Chondrocyte (in vitro differentiated cells): ENCODE measurements at places on chromosomes 2 and 18. TPM values are rescaled to one million over a fixed set of nuclear protein-coding genes. Genes with fewer than 3 reads are reported as not detected.

- DNase-seq, result peak; percentile 88
- no peaks in the 10 kb centered on the region for H3K27me3 ChIP-seq
- H3K4me1 ChIP-seq, result peaks cover 23% of the 10 kb centered on the region
- H3K27ac ChIP-seq, result no peak overlapping the region
- peaks cover 13% of the 10 kb centered on the region for H3K36me3 ChIP-seq
These were observed 4.2 kb downstream of the GPBAR1 start for GRCh38 chr2:218264773-218265561.

TRIM54 gene
- total RNA-seq, result not detected in 3 replicates

GRCh38 chr2:236001854-236002253 is 166.3 kb downstream of the GBX2 start:
- peaks cover 2% of the 10 kb centered on the region for H3K4me1 ChIP-seq
- no peak overlapping the region for H3K27ac ChIP-seq
- H3K4me3 ChIP-seq, result no peak overlapping the region
- no peaks in the 10 kb centered on the region for H3K27me3 ChIP-seq

DNA sequence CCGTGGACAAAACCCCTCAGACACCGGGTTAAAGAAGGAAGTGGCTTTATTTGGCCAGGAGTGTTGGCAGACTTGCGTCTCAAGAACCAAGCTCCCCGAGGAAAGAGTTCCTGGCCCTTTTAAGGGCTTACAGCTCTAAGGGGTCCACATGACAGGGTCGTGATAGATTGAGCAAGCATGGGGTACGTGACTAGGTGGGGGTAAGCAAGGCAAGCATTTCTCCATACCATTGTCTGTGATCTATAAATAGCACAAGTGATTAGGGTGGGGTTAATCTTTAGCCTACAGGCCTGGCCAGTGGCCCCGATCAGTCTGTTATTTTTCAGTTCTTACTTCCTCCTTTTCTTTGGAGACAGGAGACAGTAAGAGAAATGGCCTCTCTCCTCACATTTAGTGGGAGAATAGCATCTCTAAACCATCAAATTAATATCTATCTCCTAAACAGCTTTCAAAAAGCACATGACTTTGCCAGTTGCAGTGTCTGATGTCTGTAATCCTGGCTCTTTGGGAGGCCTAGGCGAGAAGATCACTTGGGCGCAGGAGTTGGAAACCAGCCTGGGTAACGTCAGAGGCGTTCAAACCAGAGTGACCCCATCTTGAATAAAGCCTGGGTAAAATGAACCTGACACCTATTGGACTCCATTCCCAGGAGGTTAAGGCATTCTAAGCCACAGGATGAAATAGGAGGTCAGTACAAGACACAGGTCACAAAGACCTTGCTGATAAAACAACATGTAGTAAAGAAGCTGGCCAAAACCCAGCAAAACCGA is 18.3 kb upstream of the CNOT11 start:
- peaks cover 8% of the 10 kb centered on the region for H3K4me1 ChIP-seq
- no peak for DNase-seq
- H3K4me3 ChIP-seq, result no peak overlapping the region
- no peaks in the 10 kb centered on the region for H3K27me3 ChIP-seq
- H3K36me3 ChIP-seq, result peaks cover 2% of the 10 kb centered on the region

GAREM2 gene
- total RNA-seq, result 6.5 to 22.6 TPM (median 19.1 TPM) in 3 replicates

- peaks cover 11% of the 10 kb centered on the region for H3K4me1 ChIP-seq
- H3K4me3 ChIP-seq, result no peak overlapping the region
- DNase-seq, result no peak
- H3K36me3 ChIP-seq, result no peaks in the 10 kb centered on the region
These were observed 428.3 kb downstream of the MBD2 start for GRCh38 chr18:53796040-53796729.

POTEC gene
- not detected in 3 replicates for total RNA-seq

DNA sequence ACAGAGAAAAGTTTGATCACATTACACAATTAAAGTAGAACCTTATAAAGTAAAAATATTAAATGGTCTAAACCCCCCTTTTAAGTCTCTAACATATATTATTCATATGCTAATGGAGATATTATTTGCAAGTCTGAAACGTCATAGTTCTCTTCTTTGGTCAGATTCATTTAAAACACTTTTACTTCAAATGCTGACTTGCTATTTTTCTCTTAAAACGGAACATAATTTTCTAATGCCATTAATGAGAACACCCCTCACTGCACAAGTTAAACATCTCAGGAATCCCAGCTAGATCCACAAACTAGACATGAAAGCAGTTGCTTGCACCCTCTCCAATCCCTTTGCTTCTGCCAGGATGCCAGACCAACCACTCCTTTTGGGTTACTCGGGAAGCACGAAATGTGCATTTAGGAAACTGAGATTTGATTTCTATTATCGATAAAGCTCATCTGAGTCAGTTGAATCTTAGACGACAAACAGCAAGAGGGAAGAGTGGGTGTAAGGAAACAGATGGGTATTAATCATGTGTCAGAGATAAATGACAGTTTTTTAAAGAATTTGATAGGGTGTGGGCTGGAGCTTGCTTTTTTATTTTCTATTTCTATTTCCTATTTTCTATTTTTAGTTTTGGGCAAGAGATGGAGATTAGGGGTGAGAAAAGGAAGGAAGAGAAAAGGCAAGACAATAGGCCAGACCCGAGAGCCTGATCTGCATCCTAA is 1.5 kb downstream of the ADD2 start:
- peaks cover 8% of the 10 kb centered on the region for H3K4me1 ChIP-seq
- H3K36me3 ChIP-seq, result no peaks in the 10 kb centered on the region
- no peak overlapping the region for H3K4me3 ChIP-seq
- peaks cover 60% of the 10 kb centered on the region for H3K27me3 ChIP-seq
- no peak overlapping the region for H3K27ac ChIP-seq

- H3K27ac ChIP-seq, result no peak overlapping the region
- no peak overlapping the region for H3K4me3 ChIP-seq
- peaks cover 5% of the 10 kb centered on the region for H3K36me3 ChIP-seq
- H3K27me3 ChIP-seq, result no peaks in the 10 kb centered on the region
- no peaks in the 10 kb centered on the region for H3K4me1 ChIP-seq
These were observed 119.6 kb downstream of the LCLAT1 start for GRCh38 chr2:30566631-30567030.

GRCh38 chr2:162890690-162891311 is 52.2 kb upstream of the KCNH7 start:
- H3K27ac ChIP-seq, result no peak overlapping the region
- DNase-seq, result no peak
- H3K36me3 ChIP-seq, result no peaks in the 10 kb centered on the region
- H3K4me1 ChIP-seq, result peaks cover 2% of the 10 kb centered on the region
- peaks cover 11% of the 10 kb centered on the region for H3K27me3 ChIP-seq
- H3K4me3 ChIP-seq, result no peak overlapping the region

SERPINB4 gene
- not detected in 3 replicates for total RNA-seq

DNA sequence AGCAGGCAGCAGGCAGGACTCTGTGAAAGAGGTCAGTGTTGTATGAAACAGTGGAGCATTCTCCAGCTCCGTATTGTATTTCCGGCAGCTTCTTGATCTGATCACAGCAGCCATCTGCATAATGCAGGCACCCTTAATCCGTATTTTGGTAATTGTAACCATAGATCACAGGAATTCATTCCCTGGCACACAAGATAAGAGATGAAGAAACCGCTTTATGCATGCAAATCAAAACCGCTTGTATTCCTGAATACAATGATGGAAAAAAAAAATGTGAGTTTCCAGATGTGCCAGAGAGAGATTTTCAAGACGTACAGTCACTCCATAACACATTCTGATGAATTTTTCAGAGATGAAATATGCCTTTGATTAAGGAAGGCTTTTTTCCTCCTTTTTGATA is 221.3 kb downstream of the ACKR3 start:
- DNase-seq, result no peak
- no peak overlapping the region for H3K4me3 ChIP-seq
- peaks cover 2% of the 10 kb centered on the region for H3K36me3 ChIP-seq
- peaks cover 6% of the 10 kb centered on the region for H3K27me3 ChIP-seq

RAB17 gene
- total RNA-seq, result 0.25 to 0.95 TPM (median 0.68 TPM) in 3 replicates

GRCh38 chr2:207483477-207483876 is 46.3 kb upstream of the CREB1 start:
- no peak overlapping the region for H3K27ac ChIP-seq
- no peaks in the 10 kb centered on the region for H3K27me3 ChIP-seq
- no peak overlapping the region for H3K4me3 ChIP-seq
- DNase-seq, result no peak
- no peaks in the 10 kb centered on the region for H3K36me3 ChIP-seq
